Stimulated activated CD4-positive, alpha-beta T cell treated with anti-CD3 and anti-CD28 coated beads, Interleukin-4, amount 100 ng/mL, for 24 hours (primary cell): ENCODE measurements at places on chromosomes 2 and 18.
A peak's percentile ranks its signal among the peaks of the same experiment; 100 is the strongest.

DNA sequence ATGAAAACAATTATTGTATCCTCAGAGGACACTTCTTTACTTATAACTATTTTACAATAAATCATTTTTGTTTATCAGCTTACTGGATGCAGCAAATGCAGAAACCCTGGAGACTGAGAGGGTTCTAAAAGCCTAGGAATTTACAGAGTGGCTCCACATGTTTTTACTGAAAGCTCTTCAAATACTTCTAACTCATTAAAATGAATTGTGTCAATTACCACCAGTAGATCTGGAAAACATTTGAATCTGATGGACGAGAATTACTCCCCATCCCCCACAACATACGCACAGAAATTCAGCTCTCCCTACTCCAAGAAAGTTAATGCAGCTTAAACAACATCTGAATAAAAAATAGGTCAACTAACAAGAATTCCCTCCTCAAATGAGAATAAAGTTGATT, 319.8 kb upstream of the FIGN start:
- no peak for DNase-seq

GRCh38 chr2:44560941-44561340, 199.2 kb downstream of the CAMKMT start:
- no peak for DNase-seq

DNA sequence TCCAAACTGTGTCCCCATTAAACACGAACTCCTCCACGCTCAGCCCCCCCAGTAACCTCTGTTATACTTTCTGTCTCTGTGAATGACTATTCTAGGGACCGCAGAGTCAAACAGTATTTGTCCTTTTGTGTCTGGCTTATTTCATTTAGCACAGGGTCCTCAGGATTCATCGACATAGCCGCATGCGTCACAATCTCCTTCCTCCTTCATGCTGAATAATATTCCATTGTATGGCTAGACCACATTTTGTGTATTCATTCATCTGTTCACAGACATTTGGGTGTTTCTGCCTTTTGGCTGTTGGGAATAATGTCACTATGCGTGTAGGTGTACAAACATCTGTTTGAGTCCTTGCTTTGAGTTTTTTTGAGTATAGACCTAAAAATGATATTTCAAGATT, 80.9 kb downstream of the SH3RF3 start:
- no peak for DNase-seq

GRCh38 chr18:74526488-74526887, 7.8 kb upstream of the CNDP1 start:
- no peak for DNase-seq

GRCh38 chr2:133553251-133553650, 15.0 kb downstream of the NCKAP5 start:
- no peak for DNase-seq

GRCh38 chr2:226791056-226791486, 8.5 kb downstream of the IRS1 start:
- DNase-seq, result no peak

DNA sequence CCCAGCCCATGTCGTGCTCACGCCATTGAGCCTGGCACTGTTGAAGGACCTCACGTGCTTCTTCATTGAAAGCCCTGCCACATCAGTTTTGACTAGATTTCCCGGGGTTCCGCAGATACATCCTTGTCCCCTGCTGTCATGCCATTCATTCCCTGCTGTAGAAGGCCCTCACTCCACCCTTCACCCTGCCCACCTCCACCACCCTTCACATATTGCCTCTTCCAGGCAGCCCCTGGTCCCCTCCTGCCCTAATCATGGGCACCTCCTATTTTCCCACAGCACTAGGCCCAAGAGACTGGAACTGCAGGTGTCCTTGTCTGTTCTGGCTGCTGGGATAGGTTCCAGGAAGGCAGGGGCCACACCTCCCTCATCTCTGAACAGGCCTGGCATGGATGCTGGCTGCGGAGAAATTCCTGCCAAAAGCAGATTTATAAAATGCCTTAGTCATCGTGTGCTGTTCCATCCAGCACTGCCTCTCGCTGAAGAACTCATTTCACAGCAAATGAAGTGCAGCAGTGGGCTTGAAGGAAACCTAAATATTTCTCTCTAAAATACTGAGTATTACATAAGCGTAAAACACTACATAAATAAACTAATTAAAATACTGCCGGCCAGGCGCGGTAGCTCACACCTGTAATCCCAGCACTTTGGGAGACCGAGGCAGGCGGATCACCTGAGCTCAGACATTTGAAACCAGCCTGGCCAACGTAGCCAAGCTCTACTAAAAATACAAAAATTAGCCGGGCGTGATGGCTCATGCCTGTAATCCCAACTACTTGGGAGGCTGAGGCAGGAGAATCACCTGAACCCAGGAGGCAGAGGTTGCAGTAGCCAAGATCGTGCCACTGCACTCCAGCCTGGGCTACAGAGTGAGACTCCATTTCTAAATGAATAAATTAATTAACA, 38.4 kb downstream of the EIF4E2 start:
- no peak for DNase-seq

DNA sequence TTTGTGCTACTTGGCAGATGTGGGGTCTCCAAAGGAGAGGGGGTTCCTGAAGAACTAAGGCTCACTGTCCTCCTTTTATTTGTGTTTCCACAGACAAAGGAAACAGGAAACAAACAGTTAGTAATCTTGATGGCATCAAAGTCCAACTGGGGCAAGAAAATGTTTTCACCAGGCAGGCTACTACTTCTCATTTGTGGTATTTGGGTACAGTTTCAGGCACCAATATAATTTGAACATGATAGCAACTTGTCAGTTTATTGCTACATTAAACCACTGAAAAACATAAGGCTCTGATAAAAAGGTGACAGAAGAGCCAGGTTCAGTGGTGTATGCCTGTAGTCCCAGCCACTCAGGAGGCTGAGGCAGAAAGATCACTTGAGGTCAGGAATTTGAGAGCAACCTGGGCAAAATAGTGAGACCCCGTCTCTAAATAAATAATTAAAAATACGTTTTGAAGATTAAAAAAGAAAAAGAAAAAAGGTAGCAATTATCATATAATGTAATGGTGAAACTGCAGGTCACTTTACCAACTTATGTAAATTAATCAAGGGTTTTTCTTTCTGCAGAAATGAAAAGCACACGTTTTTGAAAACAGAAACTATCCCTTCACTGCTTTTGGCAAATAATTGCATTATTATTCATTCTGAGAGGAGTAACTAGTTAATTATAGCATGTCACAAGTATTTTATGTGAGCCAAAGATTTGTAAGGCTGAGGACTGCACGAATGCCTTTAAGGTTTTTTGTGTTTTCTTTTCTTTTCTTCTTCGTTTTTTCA, 157.5 kb upstream of the CAVIN2 start:
- no peak for DNase-seq

- no peak for DNase-seq
These were observed 36.0 kb upstream of the CCDC195 start for GRCh38 chr2:224751996-224752698.

DNA sequence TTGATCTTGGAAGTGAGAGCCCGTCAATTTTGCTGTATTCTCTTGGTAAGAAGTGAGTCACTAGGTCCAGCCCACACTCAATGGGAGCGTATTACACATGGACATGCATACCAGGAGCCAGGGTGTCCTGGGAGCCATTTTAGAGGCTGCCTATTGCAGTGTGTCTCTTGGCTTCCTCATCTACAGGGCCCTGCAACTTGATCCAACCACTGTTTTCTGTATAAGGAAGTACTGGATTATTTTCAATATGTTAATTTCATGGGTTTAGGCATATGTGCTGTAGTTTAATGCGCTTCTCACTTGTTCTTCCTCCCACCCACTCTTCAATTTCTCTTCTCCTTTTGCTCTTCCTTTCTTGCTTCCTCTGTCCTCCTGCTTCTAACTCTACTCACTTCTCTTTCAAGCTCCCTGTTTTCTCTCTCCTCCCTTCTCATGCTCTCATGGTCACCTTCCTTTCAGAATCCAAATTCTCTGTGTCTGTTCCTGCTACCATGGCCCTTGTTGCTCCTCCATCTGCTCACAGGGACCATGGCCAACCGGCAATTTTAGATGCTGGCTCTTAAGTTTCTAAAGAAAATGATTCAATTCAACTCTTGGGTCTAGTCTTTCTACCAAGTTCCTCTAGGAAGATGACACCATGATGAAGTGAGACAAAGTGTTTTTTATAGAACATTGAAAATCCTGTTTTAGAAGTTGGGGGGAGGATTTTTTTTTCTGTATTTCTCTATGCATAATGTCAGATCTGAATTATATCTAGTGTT, 152.0 kb upstream of the ZEB2 start:
- no peak for DNase-seq

- no peak for DNase-seq
These were observed 187.9 kb upstream of the LHCGR start for GRCh38 chr2:48943436-48943835.

GRCh38 chr2:63434024-63435001, 154.0 kb downstream of the WDPCP start:
- DNase-seq, result no peak

- DNase-seq, result no peak
These were observed 65.4 kb downstream of the TRPM8 start for GRCh38 chr2:233982421-233983121.

DNA sequence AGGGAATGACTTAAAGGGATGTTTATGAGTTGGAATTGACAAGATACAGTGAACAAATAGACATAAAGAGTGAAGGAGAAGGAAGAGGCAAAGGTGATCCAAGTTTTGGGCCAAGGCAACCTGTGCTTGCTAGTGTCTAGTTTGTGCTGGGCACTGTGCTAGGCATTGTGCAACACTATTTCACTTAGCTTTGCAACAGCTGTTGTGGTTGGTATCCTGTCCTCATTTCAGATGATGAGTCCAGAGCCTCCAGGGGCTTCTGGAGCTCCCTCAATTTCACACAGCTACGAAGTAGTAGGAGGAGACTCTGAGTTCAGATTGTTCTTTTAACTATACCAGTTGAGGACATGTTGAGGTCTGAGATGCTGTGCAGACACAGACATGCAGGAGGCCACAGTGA, 18.1 kb upstream of the LOXHD1 start:
- no peak for DNase-seq

GRCh38 chr2:15205562-15205961, 355.6 kb downstream of the NBAS start:
- DNase-seq, result peak; percentile 53

DNA sequence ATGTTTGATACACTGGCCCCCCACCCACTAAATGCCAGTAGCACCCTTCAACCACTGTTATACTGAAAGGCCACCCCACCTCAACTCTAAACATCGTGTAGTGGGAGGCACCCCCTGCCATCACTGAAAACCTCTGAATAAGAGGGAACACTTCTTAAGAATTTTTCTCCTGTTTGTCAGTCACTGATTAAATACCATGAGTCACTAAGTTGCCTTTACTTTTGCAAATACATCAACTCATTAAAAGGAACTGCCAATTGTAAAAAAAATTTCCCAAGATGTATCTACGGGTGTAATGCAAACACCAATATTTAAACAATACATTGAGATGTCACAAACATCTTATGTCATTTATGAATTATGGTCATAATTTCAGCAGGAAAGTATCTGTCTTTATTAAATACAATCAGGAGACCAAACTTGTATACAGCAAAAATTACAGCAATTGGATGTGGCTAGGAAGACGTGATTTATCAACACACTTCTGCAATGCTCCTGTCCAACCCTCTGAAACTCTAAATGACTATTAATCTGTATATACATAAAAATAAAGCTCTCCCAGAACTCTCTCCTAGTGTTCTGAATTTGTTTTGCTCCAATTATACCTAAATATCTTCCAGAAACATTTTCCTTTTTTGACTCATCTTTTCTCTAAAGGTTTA, 144.1 kb upstream of the STK17B start:
- no peak for DNase-seq

DNA sequence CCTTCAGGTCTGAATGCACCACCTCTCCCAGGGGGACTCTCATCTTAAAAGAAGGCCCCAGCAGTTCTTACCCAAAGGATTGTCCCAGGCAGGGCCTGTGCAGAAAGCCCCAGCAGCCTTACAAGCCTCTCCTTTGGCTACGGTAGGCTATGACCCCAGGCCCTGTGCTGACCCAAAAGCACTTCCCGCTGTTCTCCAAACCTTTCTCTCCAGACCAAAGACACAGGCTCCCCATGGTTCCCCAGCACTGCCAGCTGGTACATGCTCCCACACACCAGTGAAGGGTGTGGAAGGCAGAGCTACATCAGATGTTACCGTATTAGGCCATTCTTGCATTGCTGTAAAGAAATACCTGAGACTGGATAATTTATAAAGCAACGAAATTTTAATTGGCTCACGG, 35.4 kb downstream of the LBH start:
- DNase-seq, result no peak

- no peak for DNase-seq
These were observed 115.6 kb downstream of the ZNF516 start for GRCh38 chr18:76379226-76380126.

DNA sequence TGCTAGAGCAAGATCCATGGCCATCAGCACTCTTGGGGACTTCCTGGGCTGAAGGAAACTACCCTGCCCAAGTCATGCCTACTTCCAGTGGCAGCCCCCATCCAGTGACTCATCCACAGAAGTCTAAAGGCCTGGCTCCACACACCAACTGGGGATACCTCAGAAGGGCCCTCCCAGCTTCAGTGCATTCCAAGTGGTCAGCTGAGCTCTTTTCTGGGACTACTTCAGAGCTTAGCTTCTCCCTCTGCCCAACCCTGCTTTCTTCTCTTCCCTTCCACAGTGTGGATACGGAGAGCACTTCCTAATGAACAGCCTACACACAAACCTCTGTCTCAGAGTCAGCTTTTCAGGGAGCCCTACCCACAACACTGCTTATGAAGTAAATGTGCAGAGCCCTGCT, 66.5 kb downstream of the CLHC1 start:
- no peak for DNase-seq

DNA sequence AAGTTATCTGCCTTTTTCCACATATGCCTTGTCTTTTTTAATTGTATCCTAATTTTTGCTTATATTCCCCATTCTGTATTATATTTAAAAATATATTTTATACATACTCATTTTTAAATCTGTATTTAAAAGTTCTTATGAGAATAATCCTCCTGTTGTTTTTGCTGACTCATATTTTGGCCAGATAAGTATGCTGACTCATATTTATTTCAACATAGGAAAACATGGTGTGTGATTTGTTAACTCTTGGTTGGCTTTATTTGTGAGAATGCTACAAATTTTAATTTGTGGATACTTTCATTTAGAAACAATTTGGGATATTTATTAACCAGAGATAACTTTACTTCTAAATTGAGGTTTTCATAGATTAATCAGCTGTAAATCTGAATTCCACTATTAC, 587.7 kb downstream of the CPS1 start:
- DNase-seq, result no peak

GRCh38 chr2:225464346-225465025, 65.0 kb downstream of the NYAP2 start:
- DNase-seq, result no peak

- no peak for DNase-seq
These were observed 457.4 kb downstream of the FBXO15 start for GRCh38 chr18:73690222-73690621.

DNA sequence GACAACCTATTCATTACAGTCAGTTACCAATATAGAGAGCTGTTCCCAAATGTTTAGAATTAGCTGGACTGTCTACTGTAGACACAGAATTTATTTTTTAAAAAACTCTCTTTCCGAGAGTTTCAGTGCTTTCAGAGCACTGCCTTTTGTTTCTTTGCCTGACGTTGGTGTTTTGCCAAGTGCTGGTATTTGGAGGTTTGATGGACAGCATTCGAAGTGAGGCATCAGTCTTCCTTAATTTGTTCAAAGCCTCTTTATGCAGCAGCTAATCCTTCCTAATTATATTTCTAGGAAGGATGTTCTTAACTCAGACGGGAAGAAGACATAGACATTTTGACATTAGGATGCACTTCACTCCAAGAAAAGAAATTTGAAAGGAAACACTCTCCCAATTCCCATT, 83.2 kb downstream of the LTBP1 start:
- no peak for DNase-seq
